ENCODE measurements at places on chromosomes 1 and 21. TPM values are rescaled to one million over a fixed set of nuclear protein-coding genes. Genes with fewer than 3 reads are reported as not detected.

The FCN3 gene
- not detected for total RNA-seq

The KRTAP12-3 gene
- not detected for total RNA-seq

GRCh38 chr1:161273402-161273801, 14.9 kb downstream of the PCP4L1 start:
- DNase-seq, result no peak

DNA sequence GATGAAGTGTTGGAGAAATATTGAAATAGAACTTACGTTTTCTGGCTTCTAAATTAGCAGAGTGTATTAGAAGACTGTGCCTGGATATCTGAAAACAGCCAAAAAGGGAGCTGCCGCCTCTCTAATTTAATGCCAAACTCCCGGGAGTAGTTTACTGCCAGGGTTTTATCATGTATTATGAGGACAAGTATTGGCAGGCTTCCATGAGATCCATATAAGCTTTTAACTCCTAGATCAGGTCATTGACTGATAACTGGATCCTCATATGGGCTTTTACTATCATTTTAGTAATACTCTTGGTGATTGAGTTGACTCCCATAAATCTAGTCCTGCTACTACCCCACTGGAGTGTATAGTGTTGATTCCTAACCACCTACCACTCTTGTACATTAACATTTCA, 178.4 kb upstream of the CXADR start:
- no peak for DNase-seq
